Stimulated activated CD8-positive, alpha-beta memory T cell treated with anti-CD3 and anti-CD28 coated beads, Interleukin-4, amount 100 ng/mL, for 1 hour (primary cell): ENCODE measurements at places on chromosomes 7 and 10.

- no peak for DNase-seq
These were observed 35.1 kb downstream of the ADD3 start for GRCh38 chr10:110042891-110043290.

- DNase-seq = peak; percentile 32
These were observed 276.1 kb downstream of the DNAJB6 start for GRCh38 chr7:157612664-157613561.

- DNase-seq = no peak
These were observed 62.8 kb downstream of the CHST15 start for GRCh38 chr10:124030492-124031110.

DNA sequence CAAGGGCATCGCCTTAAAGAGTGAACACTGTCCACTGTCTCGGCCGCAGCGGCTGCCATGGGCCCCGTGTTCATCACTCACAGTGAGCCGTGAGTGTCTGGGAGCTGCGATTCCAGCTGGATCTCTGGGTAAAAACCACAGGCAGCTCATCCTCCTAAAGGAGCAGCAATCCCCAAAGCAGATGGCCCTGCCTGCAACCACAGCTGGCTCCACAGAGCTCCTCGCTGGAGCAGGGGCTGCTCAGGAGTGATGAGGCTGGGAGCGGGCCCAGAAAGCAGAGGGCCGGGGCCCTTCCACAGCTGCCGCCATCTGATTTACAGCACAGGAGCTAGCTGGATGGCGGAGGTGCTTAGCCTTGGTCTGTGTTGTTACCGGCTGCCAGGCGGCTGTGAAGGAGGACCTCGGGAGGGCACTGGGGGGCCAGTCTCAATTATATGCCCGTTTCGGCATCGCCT lies 6.6 kb upstream of the TMEM184A start:
- DNase-seq = no peak

DNA sequence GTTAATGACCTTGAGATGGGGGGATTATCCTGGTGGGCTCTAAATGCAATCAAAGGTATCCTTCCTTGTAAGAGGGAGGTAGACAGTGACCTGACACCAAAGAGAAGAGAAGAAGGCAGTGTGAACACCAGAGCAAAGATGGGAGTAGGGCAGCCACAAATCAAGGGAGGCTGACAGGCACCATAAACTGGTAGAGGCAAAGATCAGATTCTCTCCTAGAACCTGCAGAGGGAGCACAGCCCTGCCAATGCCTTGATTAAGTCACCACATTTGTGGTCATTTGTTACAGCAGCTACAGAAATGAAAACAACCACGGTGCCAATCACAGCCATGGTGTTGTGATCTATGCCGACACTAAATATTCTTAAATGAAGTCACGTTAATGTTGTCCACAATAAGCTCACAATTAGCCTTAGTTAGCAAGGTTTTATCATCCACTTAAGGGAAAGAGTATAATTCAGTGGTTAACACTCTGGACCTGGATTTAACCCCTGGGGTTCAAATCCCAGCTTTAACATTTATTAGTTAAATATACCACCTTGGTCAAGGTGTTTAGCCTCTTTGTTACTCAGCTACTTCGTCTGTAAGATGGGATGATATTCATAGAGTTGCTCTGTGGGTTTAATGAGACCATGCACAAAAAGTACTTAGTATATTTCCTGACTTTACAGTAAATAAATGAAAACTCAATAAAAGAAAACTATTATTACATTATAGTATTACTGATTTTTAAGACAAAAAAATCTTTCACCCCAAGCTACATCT lies 70.8 kb downstream of the SGMS1 start:
- DNase-seq = peak; percentile 13

- no peak for DNase-seq
These were observed 15.4 kb upstream of the HIBADH start for GRCh38 chr7:27677912-27678612.

- no peak for DNase-seq
These were observed 84.0 kb downstream of the SORBS1 start for GRCh38 chr10:95477175-95477520.

GRCh38 chr7:128826916-128827247 lies 3.3 kb upstream of the FLNC start:
- no peak for DNase-seq

- DNase-seq = no peak
These were observed 504.1 kb downstream of the PLXNA4 start for GRCh38 chr7:132072165-132072564.

- DNase-seq = no peak
These were observed 2.6 kb upstream of the RFC2 start for GRCh38 chr7:74256491-74257408.

- DNase-seq = no peak
These were observed 110.1 kb upstream of the TNS3 start for GRCh38 chr7:47691988-47692387.

- DNase-seq = no peak
These were observed 264.9 kb upstream of the FERD3L start for GRCh38 chr7:19410106-19410505.
